ENCODE measurements at places on chromosomes 7 and 10.

GRCh38 chr10:80202934-80203834 lies 2.2 kb downstream of the ANXA11 start:
- no peak for DNase-seq

GRCh38 chr10:6476989-6477388 lies 103.1 kb downstream of the PRKCQ start:
- no peak for DNase-seq

GRCh38 chr10:22630234-22631174 lies 83.9 kb downstream of the PIP4K2A start:
- DNase-seq = no peak

- DNase-seq = no peak
Observed at GRCh38 chr10:89659143-89660131, 14.4 kb upstream of the PANK1 start.

GRCh38 chr7:143295870-143296269 lies 7.7 kb downstream of the CASP2 start:
- no peak for DNase-seq

GRCh38 chr7:148521271-148521670 lies 69.3 kb upstream of the C7orf33 start:
- DNase-seq = no peak

GRCh38 chr7:142413280-142414000 lies 155.6 kb upstream of the PRSS58 start:
- DNase-seq = no peak

DNA sequence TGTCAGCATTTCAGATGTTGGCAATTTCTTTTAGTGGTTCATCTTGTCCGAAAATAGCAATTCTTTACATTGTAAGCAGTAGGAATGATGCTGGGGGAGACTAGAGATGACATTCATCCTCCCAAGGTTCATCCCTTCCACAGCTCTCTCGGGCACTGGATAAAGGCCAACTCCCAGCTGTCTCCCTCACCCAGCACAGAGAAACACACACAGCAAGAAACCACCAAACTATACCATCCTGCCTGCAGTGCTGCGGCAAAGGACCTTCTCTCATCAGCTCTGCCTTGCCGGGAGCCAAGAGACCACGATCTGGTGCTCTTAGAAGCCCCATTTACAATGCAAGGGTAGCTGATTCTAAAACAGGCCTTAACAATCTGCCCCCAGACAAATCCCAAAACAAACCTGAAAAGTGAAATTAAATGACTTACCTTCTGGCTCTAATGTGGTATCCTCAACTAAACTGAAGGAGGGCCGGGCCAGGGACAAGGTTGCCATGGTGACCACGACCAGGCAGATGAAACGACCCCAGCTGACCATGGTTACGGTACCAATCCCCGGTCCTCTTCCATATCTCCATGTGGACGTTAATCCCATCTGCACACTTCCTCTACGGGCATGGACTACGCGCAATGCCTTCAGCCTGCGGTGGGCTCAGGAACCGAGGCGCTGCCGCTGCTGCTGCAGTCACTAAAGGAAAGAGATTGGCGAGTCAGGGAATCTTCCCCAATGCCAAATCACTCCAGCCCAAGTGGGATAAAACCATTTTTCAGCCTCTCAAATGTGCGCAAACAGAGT lies 4.8 kb downstream of the FGFR2 start:
- no peak for DNase-seq

GRCh38 chr10:102578782-102579181 lies 65.5 kb upstream of the TRIM8 start:
- DNase-seq = no peak

DNA sequence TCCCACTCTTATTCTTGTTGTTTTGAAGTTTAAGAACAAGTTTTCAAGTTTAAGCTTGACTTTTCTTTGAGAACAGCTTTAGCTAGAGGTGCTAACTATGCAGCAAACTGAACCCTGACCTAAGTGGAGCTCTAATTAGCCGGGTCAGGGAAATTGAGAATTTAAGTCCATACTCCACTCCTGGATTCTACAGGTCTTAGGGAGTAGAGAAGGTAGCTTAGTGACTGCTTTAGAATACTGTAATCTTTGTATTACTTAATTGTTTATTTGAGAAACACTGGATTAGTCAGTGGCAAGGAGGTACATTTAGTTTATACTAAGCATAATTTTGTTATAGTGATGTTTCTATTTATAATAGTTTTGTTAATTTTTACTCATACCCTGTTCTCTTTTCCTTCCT lies 74.6 kb upstream of the STRIP2 start:
- DNase-seq = no peak

DNA sequence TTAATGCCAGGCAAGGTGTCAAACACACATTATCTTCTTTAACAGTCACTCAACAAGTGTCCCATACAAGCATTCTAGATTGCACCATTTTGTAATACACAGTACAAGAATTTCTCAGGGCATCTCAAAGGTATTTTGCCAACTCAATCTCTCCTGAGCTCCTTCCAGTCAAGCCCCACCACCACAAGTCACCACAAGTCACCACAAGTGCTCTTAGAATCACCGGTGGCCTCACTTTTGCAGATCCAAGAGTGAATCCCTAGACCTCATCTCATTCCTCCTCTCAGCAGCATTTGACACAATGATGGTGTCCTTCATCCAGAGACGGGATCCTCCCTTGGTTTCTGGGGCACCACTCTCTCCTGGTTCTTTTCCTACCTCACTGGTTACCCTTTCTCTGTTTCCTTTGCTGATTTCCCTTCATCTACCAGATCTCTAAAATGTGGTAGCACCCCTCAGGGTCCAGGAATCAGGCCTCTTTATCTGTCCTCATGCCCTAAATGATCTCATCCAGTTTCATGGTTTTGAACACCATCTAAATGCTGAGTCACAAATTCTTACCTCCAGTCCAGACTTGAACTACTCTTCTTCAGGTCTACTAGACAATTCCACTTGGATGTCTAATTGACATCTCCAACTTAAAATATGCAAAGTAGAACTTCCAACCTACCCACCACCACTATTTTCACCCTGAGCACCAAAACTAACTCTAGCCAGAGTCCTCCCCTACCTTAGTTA lies 26.9 kb downstream of the VPS41 start:
- no peak for DNase-seq

DNA sequence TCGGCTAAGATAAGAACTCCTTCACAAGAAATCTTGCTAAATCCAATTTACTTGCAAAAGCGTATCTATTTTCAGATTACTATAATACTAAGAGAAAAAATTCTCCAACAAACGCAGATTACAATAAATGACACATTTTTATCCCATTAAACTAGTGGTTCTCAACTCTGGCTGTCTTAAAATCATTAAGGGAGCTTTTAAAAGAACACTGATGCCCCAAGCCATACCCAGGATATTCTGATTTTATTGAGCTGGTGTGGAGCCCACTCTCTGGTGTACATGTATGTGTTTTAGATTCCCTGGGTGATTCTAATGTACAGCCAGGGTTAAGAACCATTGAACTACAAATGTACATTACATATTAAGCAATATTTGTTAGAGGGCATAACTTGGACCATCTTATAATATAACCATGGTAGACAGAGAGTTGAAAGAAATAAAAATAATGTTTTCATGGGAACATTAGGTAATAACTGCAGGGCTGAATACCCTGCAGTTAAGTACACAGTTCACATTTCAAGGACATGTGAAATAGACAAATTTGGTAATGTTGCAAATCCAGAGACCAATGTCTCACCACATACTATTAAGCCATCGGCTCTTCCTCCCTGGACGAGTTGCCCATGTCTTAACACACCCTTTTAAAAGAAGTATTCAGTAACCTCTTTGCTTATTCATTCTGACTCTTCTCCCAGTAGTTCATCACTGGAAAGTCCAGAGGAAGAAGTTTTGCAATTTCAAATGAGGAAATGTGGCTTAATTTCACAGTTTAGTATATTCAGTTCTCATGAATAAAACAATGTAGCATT lies 6.2 kb downstream of the GSAP start:
- no peak for DNase-seq

DNA sequence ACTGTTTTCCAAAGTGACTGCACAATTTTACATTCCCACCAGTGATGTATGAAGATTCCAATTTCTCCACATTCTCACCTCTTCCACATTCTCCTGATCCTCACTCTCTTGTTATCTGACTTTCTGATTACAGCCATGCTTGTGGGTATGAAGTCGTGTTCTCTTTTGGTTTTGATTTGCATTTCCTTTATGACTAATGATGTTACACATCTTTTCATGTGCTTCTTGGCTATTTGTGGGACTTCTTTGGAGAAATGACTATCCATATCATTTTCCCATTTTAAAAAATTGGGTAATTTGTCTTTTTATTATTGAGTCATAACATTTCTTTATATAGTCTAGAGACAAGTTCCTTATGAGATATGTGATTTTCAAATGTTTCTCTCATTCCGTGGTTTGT lies 10.5 kb upstream of the GIMAP8 start:
- DNase-seq = no peak

- DNase-seq = no peak
Observed at GRCh38 chr10:49081547-49082275, 33.6 kb downstream of the VSTM4 start.

DNA sequence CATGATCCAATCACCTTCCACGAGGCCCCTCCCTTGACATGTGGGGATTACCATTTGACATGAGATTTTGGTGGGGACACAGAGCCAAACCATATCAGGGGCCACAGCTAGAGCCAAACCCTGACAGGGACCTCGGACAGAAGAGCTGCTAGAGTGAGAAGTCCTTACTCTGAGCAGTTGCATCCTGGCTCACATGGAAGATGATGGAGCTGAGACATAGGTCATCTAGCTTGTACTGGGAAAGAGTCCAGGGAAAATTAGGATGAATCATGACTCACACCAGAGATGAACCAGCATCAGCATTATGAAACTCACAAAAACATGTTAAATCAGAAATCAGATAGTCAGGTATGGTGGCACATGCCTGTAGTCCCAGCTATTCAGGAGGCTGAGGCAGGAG lies 12.8 kb upstream of the FMC1 start:
- no peak for DNase-seq

- DNase-seq = no peak
Observed at GRCh38 chr10:29135337-29135736, 153.5 kb upstream of the LYZL1 start.

DNA sequence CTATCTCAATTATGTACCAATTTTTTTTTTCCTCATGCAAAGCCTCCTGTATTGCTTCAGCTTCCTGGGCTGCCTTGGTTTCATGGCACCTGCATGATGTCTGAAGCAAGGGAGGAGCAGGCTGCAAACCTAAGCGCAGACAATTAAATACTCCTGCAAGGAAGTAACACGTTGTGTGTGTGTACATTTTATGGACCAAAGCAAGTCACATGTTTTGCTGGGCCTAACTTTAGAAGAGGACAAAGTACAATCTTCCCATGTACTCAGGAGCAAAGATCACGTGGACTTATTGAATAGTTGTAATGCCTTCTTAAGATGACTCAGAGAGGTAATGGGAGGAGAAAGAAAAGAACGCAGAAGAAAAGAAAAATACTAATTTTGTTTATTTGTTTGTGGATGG lies 944.0 kb upstream of the C7orf33 start:
- no peak for DNase-seq

DNA sequence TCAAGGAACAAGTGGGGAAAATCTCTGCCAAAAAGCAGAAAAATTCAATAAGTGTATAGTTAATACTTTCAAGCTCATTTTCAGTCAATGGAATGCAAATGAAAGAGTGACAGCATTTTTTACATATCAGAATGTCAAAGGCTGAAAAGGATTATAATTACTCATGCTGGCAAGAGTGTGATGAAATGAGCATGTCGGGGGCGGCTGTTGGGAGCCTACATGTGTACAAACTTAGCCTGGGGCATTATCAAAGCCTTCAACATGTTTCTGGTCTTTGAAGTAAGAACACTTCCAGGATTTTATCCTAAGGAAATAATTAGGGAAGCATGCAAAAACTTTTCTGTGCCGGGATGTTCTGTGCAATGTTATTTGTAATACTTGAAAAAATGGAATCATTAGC lies 221.7 kb upstream of the LYZL1 start:
- DNase-seq = no peak

DNA sequence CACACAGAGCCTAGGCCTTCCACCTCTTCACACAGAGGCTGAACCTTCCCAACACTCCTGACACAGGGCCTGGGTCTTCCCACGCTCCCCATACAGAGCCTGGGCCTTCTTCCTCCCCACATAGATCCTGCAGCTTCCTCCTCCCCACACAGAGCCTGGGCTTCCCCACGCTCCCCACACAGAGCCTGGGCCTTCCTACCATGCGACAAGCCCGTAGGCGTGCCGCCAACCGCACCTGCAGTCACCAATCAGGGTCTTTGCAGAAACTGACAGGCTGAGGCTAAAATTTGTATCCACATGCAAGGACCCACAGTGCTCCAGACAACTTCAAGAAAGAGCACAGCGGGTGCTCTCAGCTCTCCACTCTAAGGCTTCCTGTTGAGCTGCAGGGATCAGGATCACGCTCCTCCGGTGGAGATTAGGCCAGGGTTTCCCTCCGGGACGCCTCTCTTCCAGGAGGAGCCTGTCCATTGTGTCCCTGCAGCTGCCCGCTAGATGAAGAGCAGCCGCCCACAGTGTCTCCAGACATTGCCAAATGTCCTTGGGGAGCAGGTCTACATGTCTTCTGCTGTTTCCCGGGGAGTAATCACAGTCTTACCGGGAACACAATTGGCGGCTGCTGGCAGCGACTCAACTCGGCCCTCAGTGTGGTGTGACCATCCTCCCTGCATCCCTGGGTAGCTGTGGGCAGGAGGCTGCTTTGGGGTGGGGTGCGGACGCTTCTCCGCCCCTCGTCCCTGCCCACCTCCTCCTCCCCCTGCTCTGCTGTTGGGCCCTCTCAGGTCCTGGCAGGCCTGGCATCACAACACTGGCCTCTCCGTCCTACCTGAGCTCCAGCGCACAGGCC lies 9.7 kb downstream of the CFAP46 start:
- DNase-seq = no peak

DNA sequence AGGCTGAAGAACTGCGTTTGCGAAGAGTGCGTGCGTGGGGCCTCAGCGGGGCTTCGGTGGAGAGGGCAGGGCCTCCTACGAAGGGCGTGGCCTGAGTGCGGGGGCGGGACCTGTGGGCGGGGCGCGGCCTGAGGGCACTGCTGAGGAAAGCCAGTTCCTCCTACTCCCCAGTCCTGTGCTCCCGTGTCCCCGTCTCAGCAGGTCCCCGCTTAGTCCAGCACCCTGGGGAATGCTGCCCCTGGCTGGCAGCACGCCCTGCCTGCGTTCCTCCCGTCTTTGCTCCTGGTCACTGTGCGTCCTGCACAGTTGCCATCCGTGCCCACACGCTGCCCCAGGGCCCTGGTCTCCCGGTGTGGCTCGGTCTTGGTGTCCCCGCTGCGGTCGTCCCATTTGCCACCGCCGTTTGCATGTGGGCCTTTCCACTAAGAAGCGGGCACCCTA lies 177.1 kb downstream of the ZNF248 start:
- DNase-seq = no peak

All from vagina (tissue), 2 donors.